NCI-H524 treated with DMSO at 0.1 percent for 48 hours (cell line): ENCODE measurements at places on chromosomes 11 and 22.

GRCh38 chr22:45626198-45626651 is 45.4 kb upstream of the ATXN10 start:
- DNase-seq: no peak

DNA sequence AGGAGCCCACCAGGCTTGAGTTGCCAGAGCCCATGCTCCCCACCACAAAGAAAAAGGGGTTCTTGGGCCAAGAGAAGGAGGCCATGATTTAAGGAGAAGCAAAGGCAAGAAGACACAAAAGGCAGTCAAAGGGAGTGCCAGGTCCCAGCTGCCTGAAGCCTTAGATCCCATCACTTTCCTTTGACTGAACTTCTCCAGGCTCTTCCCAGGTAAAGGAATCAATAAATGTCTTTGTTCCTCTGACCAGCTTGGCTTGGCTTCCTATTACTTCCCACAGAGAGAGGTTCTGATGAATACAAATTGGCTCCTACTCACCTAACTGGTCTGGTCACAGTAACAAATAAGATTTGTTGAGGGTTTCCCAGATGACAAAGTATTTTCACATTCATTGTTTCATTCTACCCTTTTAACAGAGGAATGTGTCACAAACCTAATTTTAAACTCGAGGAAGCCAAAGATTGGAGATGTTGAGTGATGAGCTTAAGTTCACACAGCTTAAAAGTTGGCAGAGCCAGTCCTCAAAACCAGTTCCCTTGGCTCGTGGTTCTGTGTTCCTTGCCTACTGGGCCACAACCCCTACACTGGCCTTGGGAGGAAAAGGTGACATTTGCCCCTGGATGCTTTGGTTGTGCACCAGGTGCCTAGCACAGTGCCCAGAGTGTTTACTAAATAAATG is 96.4 kb upstream of the SESN3 start:
- DNase-seq: no peak

- no peak for DNase-seq
These were observed 3.0 kb downstream of the ATL3 start for GRCh38 chr11:63667995-63668795.

DNA sequence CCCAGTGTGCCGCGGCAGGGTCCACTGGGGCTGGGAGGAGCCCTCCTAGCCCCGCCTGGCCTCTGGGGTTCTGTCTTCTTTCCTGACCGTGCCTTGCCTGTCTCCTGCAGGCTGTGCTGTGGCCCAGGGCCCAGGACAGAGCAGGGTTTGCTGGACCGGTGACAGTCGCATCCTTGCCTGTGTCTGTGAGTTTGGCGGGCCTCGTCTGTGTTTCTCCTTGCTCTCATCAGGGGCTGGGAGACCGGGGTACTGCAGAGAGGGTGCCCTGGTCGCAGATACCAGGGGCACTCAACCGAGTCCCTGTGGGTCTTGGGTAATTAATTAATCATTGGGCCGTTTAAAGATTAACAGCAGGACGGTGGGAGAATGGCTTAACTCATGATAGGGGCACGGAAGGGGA is 29.9 kb downstream of the RPL3 start:
- DNase-seq: no peak

GRCh38 chr11:32225571-32226285 is 134.9 kb downstream of the RCN1 start:
- DNase-seq: peak; percentile 88

- DNase-seq: peak; percentile 84
These were observed 22.5 kb downstream of the RCN1 start for GRCh38 chr11:32113200-32113919.

DNA sequence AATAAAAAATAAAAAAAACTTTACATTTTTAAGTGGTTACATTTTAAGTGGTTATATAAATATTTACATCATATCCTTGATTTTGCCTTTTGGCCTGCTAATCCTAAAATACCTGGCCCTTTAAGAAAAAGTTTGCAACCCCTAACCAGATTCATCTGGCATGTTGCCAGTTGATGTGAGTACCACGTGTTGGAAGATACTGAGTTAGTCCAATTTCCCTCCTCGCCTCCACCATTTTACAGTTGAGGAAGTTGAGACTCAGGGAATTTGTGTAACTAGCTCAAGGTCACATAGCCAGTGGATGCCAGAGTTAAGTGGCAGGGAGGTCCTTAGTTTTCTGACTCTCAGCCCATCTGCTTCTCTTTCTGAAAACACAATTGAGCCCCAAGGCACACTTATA is 5.1 kb downstream of the ELF5 start:
- DNase-seq: no peak

- DNase-seq: no peak
These were observed 69.5 kb downstream of the ARHGAP8 start for GRCh38 chr22:44821741-44822475.

DNA sequence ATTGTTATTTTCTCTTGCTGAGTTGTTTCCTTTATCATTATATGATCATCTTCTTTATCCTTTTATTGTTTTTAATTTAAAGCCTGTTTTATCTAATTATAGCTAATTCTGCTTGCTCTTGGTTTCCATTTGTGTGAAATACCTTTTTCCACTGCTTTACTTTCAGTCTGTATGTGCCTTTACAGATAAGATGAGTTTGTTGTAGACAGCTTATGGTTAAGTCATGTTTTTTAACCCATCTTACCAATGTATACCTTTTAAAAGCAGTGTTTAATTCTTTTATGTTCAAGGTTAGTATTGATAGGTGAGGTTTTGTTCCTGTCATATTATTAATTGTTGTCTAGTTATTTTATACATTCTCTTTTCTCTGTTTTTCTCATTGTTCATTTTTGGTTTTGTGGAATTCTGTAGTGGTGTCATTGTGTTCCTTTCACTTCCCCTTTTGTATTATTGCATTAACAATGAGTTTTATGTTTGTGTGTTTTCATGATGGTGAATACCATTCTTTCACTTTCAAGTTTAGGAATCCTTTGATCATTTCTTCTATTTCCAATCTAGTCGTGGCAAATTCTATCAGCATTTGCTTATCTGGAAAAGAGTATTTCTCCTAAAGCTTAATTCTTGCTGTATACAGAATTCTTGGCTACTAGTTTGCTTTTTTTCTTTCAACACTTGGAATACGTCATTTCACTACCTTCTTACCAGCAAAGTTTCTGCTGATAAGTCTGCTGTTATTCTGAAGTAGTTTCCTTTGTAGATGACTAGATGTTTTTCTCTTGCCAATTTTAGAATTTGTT is 21.8 kb downstream of the OR5AN1 start:
- no peak for DNase-seq

- DNase-seq: no peak
These were observed 19.1 kb downstream of the SERPING1 start for GRCh38 chr11:57616595-57616994.

- DNase-seq: peak; percentile 8
These were observed 559.9 kb downstream of the MN1 start for GRCh38 chr22:27241430-27242321.

GRCh38 chr22:35523167-35523947 is 17.3 kb upstream of the RASD2 start:
- DNase-seq: peak; percentile 90

- DNase-seq: no peak
These were observed 389.2 kb downstream of the SOX6 start for GRCh38 chr11:15967166-15967565.

GRCh38 chr11:69823641-69824265 is 4.5 kb upstream of the FGF3 start:
- DNase-seq: no peak

DNA sequence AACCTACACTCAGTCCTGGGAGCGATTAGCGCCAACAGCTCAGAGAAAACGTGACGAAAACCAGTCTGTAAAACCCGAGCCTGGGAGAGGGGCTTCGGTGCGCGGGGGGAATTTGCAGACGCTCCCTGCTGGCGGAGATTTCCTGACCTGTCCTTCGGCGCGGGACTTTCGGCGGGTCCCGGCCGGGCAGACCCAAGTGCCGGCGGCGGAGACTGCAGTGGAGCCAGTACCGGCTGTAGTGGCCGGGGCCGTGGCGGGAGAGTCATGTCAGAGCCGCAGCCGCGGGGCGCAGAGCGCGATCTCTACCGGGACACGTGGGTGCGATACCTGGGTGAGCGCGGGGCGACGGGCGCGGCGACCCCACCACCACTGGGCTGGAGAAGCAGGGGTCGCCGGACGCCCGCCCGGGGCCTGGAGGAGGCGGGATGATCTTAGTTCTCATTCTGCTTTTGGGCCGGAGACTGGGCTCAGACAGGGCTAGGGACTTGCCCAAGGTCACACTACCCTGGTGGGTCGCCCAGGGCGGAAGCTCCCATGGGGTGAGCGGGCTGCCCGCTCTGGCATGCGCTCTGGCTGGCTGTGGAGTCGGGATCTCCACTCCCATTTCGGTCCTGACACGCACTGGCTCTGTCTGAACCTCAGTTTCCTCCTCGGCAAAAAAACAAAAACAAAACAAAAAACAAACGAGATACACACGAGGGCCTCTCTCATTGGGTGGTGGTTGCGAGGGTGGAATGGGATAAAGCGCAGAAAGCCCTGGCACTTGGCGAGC is at the start of gene MTFP1:
MTFP1 (plus strand) TSS at position 153 of the 772 bp plus-strand sequence; CDS start at position 265, 112 bp downstream.
- peak; percentile 43 for DNase-seq

DNA sequence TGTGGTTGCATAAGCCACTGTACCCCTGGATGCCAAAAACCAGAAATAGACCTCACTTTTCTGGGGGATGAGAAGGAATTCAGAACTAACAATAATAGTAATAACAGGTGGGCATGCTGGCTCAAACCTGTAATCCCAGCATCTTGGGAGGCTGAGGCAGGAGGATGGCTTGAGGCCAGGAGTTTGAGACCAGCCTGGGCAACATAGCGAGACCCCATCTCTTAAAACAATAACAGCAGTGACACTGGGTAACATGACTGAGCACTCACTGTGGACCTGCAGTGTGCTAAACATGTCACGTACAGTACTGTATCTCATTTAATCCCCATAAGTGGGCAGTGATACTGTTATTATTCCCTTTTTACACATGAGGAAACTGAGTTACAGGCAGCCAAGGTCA is 10.0 kb downstream of the FLRT1 start:
- DNase-seq: no peak

DNA sequence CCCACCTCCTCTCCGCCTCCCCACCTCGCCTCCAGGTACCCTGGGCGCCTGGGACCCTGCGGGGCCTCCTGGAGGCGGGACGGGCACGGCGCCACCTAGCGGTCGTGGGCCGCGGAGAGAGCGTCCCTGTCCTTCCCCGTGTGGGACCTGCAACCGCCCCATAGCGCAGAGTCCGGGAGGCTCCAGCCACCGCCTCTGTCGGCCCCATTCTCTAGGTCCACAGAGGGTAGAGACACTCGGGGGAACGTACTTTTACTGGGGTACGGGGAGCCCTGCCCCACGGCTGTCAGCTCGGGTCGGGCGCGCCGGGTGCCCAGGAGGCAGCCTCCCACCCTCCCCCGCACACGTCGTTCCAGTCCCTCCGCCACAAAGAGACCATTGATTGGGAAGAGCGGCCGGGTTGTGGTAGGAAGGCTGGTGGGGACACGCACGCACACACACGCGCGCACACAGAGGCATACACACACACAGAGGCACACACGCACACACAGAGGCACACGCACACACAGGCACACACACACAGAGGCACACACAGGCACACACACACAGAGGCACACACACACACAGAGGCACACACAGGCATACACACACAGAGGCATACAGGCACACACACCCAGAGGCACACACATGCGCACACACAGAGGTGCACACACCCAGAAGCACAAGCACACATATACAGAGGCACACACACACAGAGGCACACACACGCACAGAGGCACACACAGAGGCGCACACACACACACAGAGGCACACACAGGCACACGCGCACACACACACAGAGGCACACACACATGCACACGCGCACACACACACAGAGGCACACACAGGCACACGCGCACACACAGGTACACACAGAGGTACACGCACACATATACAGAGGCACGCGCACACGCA is 12.6 kb upstream of the NECTIN1 start:
- no peak for DNase-seq

GRCh38 chr11:114738954-114739353 is 60.6 kb downstream of the NXPE2 start:
- no peak for DNase-seq

GRCh38 chr11:1353383-1354124 is 36.2 kb upstream of the BRSK2 start:
- DNase-seq: no peak

DNA sequence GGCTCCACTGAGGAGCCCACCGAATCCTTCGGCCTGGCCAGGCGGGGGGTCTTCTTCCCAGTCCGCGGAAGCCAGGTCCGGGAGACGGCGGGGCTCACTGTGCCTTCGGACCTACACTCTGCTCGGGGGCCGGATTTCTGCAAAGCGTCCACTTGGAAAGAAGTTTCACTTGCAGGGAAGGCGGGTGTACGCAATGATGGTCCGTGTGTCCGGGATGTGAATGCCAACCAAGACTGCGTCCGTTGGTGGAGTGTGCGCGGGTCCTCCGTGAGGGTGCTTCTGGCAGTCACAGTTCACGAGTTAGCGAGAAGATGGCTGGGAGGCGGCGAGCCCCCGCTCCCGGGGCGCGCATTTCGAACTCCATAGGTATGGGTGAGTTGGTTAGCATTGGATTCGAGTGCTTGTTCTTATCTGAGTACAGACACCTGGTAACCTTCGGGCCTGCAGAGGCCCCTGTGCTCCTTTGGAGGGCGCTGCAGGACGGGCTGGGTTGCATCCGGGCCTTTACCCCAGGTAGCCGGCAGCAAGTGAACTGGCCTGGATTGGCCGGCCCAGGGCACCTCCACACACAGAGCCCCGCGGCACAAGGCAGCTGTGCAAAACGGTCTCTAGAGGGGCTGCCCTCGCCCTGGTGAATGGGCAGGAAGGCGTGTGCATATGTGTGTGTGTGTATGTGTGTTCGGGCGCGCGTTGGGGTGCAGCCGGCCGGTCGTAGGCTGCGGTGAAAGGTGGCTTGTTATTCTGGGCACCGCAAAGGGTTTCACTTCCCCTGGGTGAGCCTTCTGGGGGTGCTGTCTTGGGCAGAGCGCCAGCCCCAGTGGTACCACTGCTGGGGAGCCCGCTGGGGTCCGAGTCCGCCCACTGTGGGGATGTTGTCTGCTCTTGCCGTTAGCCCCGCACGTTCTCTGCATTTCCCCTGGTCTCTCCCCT is 13.3 kb upstream of the CYP2R1 start:
- no peak for DNase-seq

GRCh38 chr22:19132153-19132552 is 1.0 kb downstream of the TSSK2 start:
- no peak for DNase-seq

GRCh38 chr11:46112961-46113607 is 8.2 kb downstream of the PHF21A start:
- DNase-seq: peak; percentile 50

GRCh38 chr11:119774172-119774763 is 45.3 kb upstream of the NECTIN1 start:
- DNase-seq: no peak

GRCh38 chr22:36334821-36335603 is 52.8 kb downstream of the MYH9 start:
- DNase-seq: no peak

DNA sequence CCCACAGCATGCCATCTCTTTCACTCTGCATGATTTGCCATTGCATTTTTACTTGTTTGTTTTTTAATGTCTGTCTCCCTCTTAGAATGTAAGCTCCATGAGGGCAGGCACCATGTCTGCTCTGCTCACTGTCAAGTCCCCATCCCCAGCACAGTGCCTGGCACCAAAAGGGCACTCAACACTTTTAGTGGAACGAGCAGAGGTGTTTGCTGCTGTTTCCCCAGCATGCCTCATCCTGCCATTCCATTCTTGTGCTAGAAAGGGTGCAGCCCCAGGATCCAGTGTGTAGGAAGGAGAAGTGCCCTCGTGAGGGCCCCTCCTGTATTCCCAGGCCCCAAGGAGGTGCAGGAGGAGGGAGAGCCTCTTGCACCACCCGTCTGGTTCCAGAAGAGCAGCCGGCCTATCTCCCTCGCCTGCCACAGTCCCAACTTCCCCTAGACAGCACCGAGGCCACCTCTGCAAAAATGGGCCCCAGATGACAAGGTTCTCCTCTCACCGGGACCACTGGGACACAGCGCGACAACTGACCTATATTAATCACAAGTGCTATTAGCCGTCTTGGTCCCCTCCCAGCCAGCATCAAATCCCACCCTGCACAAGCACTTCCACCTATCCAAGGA is 33.3 kb upstream of the CACNG2 start:
- no peak for DNase-seq
